ENCODE measurements at places on chromosomes 13 and 19.

GRCh38 chr19:19459707-19460251, 54.3 kb downstream of the GATAD2A start:
- peak; percentile 22 for DNase-seq

GRCh38 chr19:5695649-5696195, 5.6 kb downstream of the RPL36 start:
- no peak for DNase-seq

GRCh38 chr19:2453431-2454025, 3.2 kb downstream of the LMNB2 start:
- no peak for DNase-seq

GRCh38 chr13:53131361-53131760, 102.7 kb downstream of the OLFM4 start:
- DNase-seq, result no peak

GRCh38 chr13:47166336-47166735, 269.5 kb upstream of the HTR2A start:
- DNase-seq, result no peak

DNA sequence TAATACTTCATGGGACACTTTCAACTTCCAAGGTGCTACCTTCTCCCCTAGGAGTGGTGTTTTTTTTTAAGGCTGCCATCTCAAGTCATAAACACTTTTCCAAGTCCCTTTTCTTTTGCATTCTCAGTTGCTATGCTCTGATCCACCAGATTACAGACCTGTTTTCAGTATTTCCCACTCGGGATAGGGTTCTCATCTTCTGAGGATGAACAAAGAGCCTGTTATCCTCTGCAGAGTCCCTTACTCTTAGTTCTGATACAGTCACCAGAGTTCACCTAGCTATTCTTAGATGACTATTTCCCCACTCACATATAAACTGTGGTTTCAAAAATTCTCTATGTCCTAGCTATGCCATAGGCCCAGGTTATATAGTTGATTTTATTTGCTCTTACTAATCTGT, 15.9 kb downstream of the ZDHHC20 start:
- DNase-seq, result no peak

DNA sequence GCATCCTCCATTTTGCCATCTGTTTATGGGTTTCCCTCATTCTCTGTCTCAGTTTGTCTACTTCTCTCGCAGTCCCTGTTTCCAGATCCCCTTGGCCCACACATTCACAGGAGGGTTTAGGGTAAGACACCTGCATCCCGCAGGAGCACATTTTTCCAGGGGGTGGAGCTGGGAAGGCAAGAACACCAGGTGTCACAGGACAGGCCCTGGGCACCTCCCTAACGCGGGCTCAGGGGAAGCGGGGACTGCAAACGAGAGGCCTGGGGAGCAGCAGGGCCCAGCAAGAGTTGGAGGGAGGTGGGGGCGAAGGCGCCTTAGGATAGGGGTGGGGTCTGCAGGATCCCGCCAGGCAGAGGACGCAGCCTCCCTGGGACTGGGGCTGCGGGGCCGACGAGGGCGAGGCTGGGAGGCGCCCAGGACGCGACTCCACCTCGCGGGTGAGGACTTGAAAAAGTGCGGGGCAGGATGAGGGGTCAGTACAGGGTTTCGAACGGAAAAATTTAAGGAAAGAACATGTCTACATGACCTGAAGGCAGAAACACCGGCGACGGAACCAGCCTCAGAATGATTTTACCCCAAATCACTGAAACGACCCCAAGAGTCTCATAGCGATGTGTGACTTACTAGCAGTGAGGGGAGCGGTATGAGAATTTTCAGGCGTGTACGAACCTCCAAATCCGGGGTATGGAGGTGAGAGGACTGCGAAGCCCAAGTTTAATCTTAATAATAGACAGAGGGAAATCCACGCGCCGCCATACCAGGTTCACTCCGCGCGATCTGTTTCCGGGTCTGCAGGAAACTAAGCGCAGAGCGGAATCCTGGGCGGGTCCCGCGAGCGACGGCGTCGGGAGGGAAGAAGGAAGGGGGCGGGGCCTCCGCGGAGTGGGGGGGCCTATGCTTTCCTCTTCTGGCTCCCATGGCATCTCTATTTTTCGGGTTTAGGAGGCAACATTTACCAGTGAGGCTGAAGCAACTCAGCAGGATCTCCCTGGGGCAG, 7.1 kb upstream of the ERVV-2 start:
- no peak for DNase-seq

- DNase-seq, result peak; percentile 100
These were observed at the start of gene AP3D1 for GRCh38 chr19:2151339-2152229. Gene AP3D1, minus strand, starts transcription at chr19:2151566. Its CDS starts 232 bp downstream, at chr19:2151334.

DNA sequence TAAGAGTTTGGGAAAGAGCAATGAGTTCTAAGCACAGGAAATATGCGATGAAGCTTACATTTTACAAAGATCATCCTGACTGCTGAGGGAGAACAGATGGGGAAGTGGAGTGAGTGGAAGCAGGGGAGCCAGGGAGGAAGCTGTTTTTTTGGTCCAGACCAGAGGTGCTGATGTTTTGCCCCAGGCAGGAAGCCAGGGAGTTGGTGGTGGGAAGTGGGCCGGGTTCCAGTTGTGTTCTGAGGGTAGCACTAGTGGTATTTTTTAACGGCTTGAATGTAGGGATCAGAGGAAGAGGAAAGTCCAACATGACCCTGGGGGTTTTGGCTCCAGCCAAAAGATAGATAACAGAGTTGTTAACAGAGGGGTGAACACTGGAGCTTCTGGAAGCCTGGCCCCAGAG, 20.7 kb upstream of the OLFM4 start:
- DNase-seq, result no peak

GRCh38 chr19:1492474-1493006, 1.6 kb downstream of the REEP6 start:
- DNase-seq, result no peak

- DNase-seq, result no peak
These were observed 54.6 kb upstream of the URI1 start for GRCh38 chr19:29887442-29887855.

DNA sequence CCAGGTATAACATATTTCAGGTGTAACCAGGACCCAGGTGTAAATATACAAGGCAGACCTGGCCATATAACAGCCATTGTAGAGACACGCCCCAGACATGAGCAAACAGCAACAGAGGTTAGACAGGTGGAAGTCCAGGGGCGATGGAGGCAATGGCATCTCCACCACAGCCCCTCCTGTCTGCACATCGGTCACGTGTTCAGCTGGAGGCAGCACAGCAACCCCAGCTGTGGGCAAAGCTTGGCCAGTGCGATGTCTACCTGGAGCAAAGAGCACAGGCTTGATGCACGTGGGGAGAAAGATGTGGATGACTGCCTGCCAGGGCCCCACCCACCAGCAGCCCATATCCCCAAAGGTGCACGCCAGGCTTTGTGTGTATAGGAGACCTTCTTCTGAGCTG, 4.4 kb downstream of the CYP4F2 start:
- DNase-seq, result no peak

DNA sequence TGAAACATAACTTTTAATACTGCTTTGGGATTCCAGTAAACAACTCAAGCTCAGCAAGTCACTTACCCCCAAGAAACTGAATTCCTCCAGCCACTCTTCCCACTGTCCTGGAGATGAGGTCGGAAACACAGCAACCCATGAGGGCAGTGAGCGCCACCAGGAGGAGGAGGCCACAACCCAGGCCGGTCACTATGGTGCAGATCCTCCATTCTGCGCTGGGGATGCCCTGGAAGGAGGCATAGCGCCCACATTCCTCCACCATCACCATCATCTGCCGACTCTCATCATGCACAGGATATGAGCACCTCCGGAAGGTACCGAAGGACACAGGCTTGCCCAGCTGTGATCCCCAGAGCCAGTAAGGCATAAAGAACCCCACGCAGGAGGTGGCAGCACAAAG, 2.2 kb downstream of the LHFPL6 start:
- DNase-seq, result no peak

- no peak for DNase-seq
These were observed 17.5 kb downstream of the FUZ start for GRCh38 chr19:49795615-49796014.

DNA sequence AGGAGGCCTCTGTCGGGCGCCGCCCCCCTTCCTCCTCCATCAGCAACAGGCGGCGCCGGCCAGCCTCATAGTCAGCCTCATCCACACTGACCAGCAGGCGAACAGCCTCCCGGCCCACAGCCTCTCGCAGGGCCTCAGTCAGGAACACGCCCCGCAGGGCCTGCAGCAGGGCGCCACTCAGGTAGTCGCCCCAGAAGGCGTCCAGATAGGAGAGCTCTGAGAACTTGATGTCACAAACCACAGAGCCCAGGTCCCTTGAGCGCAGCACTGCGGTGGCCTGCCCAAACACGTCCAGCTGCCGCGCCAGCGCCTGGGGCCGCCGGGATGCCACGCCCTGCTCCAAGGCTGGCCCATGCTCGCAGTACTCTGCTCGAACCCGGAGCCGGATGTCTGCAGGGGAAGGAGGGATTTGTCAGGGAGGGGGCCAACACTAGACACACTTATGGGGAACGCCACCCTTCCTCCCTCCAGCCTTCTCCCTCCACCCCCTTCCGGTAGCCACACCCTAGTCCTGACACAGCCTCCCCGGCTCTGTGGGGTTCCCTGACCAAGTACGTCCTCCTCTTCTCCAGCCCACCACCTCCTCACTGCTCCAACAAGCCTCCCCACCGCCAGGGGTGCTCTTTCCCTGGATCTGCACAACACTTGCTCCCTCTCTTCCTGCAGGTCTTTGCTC, 17.9 kb downstream of the DEDD2 start:
- no peak for DNase-seq

GRCh38 chr13:46682707-46683106, 114.3 kb downstream of the ESD start:
- no peak for DNase-seq

GRCh38 chr19:35716801-35717664, 770 bp upstream of the KMT2B start:
- peak; percentile 91 for DNase-seq

GRCh38 chr13:76438050-76438449, 448.2 kb downstream of the KCTD12 start:
- DNase-seq, result no peak

DNA sequence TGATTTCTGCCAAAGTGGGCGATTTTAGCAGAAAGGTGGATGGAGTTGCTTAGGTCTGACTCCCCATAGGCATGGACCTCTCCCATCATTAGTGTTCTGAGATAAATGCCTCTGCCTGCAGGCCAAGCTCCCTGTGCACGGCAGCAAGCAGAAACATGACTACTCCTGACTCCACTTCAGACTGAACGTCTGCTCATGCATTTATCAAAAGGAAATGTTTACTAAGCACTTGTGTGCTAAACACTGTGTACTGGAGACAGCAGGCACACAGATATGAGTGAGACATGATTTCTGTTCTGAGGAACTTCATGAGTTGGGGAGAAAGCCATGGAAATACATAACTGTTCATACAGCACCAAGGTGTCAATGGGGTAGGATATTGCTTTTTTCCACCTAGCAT, 149.6 kb downstream of the MIPEP start:
- DNase-seq, result no peak

DNA sequence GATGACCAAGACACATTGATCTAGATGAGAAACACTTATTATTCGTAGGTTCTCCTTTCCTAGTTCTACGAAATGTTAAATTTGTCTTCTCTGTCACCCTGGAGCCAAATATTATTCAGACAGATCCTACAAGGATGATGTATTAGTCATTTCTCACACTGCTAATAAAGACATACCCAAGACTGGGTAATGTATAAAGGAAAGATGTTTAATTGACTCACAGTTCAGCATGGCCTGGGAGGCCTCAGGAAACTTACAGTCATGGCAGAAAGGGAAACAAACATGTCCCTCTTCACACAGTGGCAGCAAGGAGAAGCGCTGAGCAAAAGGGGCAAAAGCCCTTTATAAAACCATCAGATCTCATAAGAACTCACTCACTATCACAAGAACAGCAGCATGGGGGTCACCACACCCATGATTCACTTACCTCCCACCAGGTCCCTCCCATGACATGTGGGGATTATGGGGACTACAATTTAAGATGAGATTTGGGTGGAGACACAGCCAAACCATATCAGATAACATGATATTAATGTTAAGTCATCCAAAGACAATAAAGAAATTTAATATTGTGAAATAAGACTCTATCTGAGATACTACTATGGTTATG, 1248.8 kb upstream of the SLC10A2 start:
- no peak for DNase-seq

DNA sequence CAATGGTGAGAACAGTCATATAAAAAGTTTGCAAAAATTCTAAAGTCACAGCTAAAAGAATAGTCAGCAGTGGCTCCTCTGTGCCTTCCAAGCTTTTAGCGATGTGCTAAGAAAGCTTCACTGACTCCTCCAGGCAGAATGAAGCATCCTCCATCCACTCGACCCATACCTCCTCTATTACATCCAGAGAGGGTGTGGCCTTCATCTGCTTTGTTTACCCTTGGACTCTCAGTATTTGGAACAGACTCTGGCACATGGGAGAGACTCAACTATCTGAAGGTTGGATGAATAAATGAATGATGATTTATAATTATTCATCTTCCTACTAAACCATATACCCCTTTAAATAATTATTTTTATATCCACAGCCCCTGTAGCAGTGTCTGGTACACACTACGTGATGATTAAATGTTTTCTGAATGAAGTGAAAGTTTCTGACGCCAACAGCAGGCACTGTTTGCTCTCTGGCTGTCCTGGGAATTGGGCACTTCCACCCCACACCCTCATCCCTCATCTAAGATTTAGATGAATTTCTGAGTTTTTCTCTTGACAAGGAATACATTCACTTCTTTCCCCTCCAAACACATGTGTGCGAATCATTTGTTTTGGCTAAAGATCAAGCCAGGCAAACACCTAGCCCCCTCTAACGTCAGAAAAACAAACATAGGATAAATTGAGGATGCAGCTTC, 93.9 kb downstream of the NUFIP1 start:
- DNase-seq, result no peak

- no peak for DNase-seq
These were observed 4.0 kb upstream of the TSPAN16 start for GRCh38 chr19:11291991-11292390.

- DNase-seq, result no peak
These were observed 236.0 kb downstream of the PCDH9 start for GRCh38 chr13:66994097-66994496.

DNA sequence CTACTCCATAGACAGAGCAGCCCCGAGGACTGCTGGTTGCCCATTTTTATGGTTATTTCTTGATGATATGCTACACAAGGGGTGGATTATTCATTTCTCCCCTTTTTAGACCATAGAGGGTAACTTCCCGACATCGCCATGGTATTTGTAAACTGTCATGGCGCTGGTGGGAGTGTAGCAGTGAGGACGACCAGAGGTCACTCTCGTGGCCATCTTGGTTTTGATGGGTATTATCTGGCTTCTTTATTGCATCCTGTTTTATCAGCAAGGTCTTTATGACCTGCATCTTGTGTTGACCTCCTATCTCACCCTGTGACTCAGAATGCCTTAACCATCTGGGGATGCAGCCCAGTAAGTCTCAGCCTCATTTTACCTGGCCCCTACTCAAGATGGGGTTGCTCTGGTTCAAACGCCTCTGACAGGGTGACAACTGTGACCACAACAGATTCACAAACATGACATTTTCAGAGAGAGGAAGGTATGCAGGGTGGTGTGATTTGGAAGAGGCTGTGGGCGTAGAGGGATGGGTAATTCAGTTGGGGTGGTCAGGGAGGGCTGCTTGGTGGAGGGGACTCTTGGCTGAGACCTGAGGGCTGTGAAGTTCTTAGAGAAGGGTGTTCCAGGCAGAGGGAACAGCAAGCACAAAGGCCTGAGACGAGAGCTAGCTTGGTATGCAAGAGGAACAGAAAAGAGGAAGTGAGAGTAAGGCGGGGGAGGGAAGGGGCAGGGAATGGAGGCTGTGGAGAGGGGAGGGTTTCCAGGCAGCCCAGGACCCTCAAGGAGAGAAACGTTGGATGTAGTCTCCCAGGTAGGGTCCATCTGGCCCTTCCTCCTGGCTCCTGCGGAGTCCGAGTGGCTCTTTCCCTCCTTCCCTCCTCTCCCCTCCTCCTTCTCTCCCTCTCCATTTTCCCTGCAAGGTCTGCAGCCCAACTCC, 23.5 kb downstream of the FAM187B start:
- DNase-seq, result no peak

All from stimulated activated CD4-positive, alpha-beta T cell treated with anti-CD3 and anti-CD28 coated beads, Interleukin-1b, Interleukin-23, amount 100 ng/mL, for 1 hour (primary cell).